ENCODE measurements at places on chromosomes 5 and 9.

- DNase-seq, result no peak
Observed at GRCh38 chr5:169567079-169567478, 16.5 kb upstream of the SPDL1 start.

- DNase-seq, result no peak
Observed at GRCh38 chr9:107067739-107068416, 204.9 kb downstream of the ZNF462 start.

DNA sequence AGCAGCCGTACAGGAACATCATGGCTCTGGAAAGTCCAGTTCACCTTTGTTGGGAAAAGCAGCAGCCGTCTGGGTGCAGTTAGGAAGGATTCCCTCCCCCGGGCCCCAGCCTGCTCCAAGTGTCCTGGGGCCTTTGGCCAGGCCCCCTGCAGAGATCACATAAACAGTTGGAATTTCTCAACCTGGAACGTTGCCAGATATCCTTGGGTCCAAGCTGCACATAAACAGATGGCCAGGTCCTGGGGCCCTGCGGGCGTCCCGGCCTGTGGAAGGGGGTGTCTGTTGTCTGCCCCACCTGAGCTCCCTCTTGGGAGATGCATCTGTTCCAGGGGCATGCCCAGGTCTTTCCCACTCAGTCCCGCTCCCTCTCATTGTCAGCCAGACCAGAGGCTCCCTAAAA, 92.7 kb downstream of the COL5A1 start:
- no peak for DNase-seq

DNA sequence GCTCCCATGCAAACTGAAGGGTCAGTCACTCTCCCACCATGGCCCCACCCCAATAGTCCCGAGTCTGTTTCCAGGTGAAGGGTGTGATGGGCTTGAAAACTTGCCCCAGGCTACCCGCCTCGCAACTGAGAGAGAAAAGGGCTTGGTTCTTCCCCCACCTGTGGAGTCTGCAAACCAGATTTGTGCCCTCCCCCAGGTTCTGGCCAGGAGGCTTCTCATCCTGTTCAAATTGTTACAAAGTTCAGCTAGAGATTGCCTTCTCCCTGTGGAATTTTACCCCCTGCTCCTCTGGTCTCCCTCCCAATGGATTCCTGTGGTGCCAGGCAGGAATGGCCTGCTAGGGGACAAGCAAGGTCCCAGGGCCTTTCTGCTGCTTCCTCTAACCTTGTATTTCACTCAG, 93.1 kb upstream of the ACO1 start:
- DNase-seq, result no peak

DNA sequence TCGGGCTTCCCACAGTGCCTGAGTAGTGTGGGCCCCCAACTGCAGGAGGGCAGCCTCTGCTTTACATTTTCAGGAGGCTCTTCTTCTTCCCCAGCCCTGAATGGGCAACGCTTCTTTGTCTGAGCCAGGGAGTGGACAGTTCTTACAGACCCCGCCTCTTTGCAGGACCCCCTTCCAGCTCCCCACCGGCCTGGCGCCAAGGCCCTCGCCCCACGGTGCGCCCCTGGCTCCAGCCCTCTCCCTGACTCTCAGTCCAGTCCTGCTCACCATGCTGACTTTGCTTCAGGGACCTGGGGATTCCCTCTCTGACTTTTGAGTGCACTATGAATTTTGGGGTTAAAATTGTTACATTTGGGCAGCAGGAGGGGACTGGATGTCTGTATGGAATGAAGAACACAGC, 123.8 kb downstream of the HSD17B3 start:
- no peak for DNase-seq

GRCh38 chr9:84478996-84479395, 138.4 kb upstream of the SLC28A3 start:
- DNase-seq, result no peak

- DNase-seq, result no peak
Observed at GRCh38 chr5:127909821-127910220, 173.7 kb upstream of the SLC12A2 start.

Data from GOT3 (cell line).